Fibroblast of villous mesenchyme (primary cell): ENCODE measurements at places on chromosomes 7 and 10.

- DNase-seq: no peak
Measured at GRCh38 chr10:113820507-113820906, 33.4 kb downstream of the DCLRE1A start.

DNA sequence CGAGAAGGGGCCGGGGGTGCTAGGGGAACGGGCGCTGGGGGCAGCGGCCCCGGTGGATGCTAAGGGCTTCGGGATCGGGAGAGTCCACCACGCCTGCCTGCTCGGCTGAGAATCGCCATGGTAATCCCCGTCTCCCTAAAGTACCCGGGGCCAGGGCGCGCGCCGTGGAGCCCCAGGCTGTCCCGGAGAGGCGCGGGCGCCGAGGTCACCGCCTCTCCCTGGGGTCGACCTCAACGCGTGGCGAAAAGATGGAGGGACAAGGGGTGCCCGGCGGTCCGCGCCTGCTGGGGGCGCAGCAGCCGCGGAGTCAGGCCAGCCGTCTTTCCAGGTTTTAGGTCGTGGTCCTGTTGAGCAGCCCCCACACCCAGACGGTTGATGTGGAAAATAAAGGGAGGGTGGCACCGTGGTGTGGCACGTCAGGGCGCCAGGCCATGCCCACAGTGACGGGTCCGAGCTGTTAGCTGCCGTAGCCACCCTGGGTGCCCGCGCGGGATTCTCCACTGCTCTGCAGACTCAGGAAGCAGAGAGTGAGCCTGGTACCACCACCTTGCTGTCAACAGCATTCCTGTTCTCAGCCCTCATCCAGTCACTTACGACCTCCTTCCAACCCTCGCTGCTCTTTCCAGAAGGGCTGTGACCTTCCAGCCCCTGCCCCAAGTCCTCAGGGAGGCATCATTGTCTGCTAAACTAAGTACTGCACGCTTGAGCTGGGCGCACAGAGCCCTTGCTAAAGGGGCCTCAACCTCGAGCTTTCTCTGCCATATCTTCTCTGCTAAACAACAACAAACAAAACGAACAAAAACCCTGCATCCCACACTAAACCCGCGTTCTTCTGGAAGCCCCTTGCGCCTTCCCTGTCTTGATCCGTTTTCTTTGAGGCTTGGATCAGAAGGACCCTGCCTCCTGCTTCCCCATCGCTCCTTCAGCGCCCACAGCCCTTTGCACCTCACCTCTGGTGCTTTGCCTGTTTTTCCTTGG lies 666 bp downstream of the SMKR1 start:
- DNase-seq: no peak

- DNase-seq: no peak
Measured at GRCh38 chr7:40525764-40526163, 391.0 kb downstream of the SUGCT start.

- DNase-seq: no peak
Measured at GRCh38 chr7:27091941-27092818, 3.6 kb downstream of the HOXA1 start.

DNA sequence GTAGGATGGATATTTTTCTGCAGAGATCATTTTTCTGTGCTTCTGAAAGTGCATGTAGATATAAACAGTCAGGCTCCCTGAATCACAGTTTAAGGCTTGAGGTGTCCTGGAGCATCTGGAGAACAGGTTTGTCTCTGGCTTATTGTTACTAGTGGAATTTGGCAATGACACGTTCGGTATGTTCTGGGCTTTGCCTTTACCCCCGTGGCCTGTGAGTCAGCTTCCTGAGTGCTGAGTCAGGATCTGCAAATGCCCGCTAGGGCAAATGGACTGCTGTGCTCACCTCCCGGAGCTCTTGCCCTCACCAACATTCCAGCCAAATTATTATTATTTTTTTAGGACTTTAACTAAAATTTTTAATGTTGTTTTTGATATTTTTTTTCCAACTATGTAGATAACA lies 192.5 kb upstream of the PRSS1 start:
- peak; percentile 94 for DNase-seq

- peak; percentile 61 for DNase-seq
Measured at GRCh38 chr7:127885843-127886242, 145.4 kb downstream of the LRRC4 start.

DNA sequence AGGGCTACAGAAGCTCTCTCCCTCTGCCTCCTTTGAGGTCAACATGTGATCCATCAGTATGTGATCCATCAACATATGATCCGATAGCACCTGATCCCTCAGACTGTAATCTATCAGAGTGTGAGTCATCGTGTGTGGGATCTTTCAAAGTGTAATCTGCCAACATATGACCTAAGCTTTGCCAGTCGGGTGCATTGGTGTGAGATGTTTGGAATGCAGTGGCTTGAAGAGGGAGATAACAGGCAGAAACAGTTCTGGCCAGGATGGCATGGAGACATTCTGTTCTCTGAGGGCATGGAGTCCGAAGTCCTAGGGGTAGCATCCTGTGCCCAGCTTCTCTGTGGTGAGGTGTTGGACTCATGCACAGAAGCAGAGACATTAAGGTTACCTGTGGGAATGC lies 217.7 kb upstream of the ETV1 start:
- DNase-seq: no peak

GRCh38 chr10:114815791-114816190 lies 5.8 kb upstream of the FHIP2A start:
- DNase-seq: no peak
